ENCODE measurements at places on chromosomes 4 and X.

GRCh38 chrX:136665258-136665900 is 17.4 kb downstream of the CD40LG start:
- no peak for DNase-seq

- no peak for DNase-seq
These were observed 36.3 kb upstream of the ZFX start for GRCh38 chrX:24113181-24113580.

GRCh38 chr4:98624642-98625041 is 33.8 kb downstream of the TSPAN5 start:
- DNase-seq, result no peak

DNA sequence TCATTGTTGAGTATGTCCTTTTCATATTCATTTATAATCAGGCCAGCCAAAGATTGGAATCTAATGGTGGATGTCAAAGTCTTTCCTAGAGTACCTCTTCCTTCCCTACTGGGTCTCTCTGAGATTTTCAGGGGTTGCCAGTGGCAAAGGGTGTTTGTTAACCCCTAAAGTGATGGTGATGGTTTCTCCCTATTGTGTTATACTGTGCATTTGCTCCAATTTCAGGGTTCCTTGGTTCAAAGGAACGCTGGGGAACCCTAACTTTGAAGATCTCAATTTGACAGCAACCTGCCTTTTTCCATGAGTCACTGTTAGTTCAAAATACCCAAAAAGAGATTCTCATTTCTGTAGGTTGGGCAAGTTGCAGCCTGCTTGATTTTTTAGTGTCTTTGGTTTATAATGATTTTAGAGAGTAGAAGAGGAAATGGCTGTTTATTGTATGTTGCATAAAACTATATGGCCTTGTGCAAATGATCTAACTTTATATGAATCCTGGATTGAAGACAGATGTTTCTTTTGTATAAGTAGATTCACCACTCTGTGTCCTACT is 23.0 kb downstream of the GAB1 start:
- DNase-seq, result no peak

DNA sequence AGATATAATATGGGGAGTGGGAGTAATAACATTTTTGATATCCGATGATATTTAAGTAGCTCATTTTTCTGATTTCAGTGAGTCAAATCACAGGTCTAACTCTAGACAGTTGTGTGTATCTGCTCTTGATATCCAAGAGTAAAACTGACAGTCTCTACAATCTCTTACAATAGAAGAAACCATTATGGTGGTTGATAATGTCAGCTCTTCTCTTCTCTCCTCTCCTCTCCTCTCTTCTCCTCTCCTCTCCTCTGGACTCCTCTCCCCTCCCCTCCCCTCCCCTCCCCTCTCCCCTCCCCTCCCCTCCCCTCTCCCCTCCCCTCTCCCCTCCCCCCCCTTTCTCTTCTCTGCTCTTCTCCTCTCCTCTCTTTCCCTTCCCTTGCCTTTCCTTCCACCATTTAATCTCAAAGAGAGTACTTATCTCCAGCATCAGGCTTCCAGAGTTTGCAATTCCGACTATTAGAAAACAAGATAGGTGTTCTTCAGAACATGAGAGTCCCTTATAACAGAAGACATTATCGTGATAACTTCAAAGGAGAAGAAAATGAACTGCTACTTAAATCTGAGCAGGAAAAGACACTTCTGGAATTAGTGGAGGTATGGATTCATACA is 6.2 kb downstream of the TDO2 start:
- no peak for DNase-seq

DNA sequence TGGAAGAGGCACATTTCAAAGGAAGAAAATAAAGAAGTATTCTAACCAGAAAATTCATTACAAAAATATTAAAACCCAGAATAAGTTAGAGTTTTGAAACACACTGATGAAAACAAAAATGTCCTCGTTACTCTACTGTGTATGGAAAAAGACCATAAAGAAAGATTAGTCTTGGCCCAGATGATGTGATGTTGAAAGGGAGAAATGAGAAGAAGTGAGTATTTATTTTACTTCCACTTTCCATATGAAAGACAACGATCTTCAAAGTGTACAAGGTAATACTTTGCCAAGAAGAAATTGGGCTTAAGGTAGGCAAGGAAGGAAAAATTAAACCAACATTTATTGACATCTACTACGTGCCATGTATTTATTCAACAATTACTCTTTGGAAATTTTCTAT is 48.6 kb upstream of the EMCN start:
- no peak for DNase-seq

DNA sequence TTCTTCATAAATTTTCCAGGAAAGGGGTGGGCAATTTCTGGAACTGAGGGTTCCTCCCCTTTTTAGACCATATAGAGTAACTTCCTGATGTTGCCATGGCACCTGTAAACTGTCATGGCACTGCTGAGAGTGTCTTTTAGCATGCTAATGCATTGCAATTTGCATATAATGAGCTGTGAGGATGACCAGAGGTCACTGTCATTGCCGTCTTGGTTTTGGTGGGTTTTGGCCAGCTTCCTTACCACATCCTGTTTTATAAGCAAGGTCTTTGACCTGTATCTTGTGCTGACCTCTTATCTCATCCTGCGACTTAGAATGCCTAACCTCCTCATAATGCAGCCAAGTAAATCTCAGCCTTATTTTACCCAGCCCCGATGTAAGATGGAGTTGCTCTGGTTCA is 577.8 kb downstream of the NLGN4X start:
- no peak for DNase-seq

- no peak for DNase-seq
These were observed 47.5 kb upstream of the SPANXN4 start for GRCh38 chrX:142978130-142978684.
